ENCODE measurements at places on chromosomes 5 and 9.

GRCh38 chr9:116569111-116569510, 118.0 kb upstream of the TRIM32 start:
- no peak for DNase-seq

DNA sequence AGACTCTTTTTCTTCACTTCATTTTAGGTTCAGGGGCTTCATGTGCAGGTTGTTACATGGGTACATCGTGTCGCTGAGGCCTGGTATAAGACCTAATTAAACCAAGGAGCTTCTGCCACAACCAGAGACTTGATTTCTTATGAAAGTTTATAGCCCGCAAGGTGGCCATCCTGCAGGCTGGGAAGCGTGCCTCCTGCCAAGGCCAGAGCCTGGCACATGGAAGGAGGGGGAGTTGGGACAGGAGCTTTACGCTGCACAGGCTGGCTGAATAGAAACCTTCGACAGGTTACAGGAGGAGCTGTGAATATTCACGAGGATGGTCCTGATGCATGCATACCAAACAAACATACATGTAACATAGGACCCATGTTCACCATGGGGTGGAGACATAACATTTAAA, 50.1 kb upstream of the SIMC1 start:
- no peak for DNase-seq

GRCh38 chr5:158380661-158381060, 521.7 kb upstream of the CLINT1 start:
- peak; percentile 54 for DNase-seq

DNA sequence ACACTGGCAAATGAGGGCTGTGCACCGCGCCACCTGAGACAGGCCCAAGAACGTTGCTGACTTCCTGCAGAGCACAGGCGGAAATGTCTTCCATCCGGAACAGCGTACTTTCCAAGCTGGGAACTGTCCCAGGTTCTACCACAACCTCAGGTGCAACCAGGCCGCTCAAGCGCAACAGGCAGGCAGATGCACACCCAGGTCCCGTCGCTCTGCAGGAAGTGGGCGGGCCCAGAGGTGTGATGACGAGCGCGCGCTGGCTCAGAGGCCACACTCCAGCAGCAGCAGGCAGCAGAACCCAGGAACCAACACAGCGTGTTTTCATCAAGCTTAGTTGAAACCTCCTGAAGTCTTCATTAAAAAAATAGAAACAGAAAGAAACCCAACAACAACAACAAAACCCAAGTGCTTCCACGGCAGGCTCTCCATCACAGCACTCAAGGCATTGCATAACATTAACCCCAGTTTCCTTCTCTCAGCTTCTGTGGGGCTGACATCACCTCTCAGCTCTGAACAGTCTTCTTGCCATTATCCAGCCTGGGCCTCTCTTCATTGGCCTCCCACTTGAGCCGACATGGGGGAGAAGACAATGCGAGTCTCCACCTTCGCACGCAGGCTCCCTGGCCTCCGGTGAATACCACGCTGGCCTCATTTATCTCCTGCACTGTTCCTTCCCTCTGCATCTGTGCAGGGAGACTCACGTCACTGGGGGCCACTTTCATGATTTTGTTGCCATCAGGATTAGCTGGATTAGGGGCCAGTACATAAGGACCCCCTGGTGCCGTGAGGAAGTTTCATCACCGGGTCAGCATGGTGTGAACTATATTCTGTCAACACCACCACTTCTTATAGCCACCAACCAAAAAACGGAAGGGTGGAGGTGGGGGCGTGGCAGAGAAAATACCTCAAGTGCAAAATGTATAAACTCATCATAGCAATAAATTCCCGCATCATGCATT, 22.1 kb downstream of the PTCH1 start:
- peak; percentile 93 for DNase-seq

GRCh38 chr5:111829701-111830100, 72.7 kb upstream of the NREP start:
- DNase-seq: no peak

DNA sequence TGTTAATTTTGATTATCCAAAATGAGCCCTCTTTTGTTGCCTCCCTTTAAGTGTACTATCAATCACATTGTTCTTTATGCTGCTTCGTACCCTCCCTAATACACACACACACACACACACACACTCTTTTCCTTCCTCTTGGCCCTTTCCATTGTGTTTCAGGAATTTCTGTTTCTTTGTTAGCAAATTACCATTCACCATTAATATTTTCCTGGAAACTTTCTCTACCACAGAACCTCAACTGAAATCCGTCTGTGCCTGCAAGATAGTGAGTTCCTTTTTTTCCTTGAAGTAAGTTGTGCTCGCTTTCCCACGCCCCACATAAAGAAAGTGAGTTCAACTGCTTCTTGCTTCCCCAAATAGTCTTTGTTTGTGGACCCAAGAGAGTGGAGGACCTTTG, 61.8 kb downstream of the SMIM15 start:
- DNase-seq: no peak

All from WERI-Rb-1 (cell line).